ELF-1 (cell line): ENCODE measurements at places on chromosomes 5 and 9.

DNA sequence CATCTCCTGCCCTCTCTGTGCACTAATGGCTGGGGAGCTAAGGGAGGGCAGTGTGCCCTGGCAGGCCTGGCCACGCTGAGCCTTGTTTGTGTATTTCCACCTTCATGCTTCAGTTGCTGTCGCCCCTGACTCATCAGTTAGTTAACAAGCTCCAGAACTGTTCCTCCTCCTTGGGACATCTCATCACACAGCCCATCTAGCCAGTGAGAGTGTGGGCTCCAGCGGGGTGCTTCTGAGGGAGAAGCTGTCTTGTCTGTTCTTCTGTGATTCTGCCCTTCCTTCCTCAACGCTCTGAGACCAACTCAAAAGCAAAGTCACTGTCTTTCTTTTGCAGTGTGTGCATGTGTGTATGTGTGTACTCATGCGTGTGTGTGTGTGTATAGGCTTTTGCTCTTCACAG, 58.3 kb upstream of the CPEB4 start:
- DNase-seq: peak; percentile 6

DNA sequence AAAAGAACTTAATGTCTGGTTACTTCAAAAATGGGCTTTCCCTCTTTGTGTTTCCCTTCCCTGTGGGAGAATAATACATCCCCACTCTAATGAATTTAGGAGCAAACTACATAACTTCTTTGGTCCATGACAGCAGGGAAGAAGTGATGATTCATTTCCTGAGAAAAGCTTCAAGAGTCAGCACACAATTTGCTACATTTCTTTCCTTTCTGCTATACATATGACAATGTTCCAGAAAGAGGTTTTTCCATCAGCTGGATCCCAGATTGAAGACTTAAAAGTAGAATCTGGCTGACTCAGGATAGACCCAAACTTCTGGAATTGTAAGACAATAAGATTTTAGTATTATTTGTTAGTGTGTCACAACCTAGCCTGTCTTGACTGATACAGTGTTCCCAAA, 126.1 kb downstream of the DRD1 start:
- no peak for DNase-seq

GRCh38 chr9:93141771-93142483, 7.9 kb upstream of the NINJ1 start:
- no peak for DNase-seq

DNA sequence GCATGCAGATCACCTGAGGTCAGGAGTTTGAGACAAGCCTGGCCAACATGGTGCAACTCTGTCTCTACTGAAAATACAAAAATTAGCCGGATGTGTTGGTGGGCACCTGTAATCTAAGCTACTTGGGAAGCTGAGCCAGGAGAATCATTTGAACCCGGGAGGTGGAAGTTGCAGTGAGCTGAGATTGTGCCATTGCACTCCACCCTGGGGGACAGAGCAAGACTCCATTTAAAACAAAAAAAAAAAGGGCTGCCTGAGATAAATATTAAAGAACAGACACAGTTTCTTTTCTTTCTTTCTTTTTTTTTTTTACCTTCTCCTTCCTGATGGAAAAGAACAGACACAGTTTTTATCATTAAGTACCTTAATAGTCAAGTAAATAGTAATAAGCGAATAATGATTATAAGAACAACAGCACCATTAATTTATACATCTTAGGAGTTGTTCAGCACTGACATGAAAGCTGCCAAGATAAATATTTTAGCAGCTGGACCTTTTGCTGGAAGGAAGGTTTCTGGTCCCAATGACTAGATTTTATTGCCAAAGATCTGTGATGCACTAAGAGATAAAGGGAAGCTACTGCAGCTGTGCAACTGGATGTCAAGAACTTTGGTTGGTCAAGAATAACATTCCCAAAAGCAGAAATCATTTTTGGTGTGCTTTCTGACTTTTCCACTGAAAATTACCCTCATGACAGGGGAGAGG, 7.0 kb downstream of the CENPP start:
- no peak for DNase-seq

GRCh38 chr9:135380311-135380960, 99.1 kb upstream of the PPP1R26 start:
- no peak for DNase-seq

DNA sequence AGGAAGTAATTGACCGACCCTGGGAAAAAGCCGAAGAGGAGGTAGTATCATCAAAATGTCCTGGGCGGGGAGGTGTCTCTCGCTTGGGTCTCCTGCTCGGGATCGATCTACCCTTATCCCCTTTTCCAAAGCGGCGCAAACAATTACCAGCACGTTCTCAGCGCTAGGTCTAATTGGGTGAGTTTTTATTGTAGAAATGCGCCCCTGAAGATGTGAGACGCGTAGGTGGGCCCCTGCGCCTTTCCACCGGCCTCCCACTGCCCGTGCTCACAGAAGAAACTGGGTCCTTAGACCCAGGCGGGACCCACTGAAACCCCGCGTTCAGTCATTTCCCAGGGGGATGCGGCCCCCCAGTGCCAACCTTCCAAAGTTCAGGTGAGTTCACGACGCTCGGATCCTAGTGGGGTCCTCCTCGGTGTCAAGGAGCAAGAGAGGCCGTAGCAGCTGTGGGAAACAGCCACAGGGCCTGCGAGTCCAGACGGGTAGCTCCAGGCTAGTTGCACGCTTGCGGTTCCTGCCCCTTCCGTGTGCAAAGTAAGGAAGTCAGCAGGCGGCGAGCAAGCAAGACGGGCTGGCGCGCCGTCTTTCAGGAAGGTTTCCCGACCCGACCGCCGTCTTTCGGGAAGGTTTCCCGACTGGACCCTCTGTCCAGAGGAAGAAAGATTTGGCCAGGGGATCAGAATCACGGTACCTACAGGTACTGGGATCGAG, 1.5 kb downstream of the SMIM32 start:
- DNase-seq: peak; percentile 73

DNA sequence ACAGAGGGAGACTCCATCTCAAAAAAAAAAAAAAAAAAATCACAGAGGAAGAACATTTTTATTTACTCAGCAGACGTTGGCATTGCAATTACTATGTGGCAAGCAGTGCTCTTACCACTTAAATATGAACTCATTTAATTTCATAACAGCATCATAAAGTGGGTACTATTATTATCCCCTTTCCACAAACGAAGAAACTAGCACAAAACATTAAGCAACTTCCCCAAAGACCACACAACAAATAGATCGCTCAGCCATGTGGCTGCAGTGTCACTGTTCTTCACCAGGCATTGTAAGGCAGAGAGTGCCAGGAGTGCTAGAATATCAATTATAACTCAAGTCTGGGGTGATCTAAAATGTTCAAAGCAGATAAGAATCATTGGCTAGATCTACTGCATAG, 69.8 kb upstream of the PLPP6 start:
- DNase-seq: no peak

- no peak for DNase-seq
Observed at GRCh38 chr5:68395926-68396511, 180.5 kb downstream of the PIK3R1 start.

- no peak for DNase-seq
Observed at GRCh38 chr5:117803533-117803932, 1184.8 kb downstream of the DTWD2 start.

- DNase-seq: no peak
Observed at GRCh38 chr9:16680975-16681651, 189.4 kb downstream of the BNC2 start.

- DNase-seq: no peak
Observed at GRCh38 chr9:95383845-95384244, 66.3 kb upstream of the FANCC start.

- DNase-seq: no peak
Observed at GRCh38 chr9:110994771-110995241, 43.5 kb downstream of the LPAR1 start.

- no peak for DNase-seq
Observed at GRCh38 chr9:127155314-127155960, 33.0 kb upstream of the ANGPTL2 start.

DNA sequence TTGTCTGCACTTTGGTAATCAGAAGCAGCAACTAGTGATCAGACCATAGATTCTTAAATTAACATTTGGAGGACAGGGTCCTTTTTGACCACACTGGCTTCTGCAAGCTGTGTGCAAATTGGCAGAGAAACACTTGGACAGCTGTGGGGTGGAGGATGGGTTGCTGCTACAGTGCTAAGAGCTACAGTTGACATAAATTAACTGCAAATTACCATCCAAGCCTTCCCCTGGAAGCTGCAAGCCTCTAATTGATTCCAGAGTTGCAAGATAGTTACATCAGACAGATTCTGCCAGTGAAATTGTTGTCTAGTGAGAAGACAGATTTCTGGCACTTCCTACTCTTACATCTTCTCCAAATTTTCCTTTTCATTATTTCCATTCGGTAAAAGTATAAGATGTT, 517.7 kb downstream of the DIRAS2 start:
- DNase-seq: no peak
